ENCODE measurements at places on chromosomes 1 and 21.

GRCh38 chr1:171683870-171684269 lies 31.4 kb upstream of the MYOC start:
- DNase-seq, result no peak

DNA sequence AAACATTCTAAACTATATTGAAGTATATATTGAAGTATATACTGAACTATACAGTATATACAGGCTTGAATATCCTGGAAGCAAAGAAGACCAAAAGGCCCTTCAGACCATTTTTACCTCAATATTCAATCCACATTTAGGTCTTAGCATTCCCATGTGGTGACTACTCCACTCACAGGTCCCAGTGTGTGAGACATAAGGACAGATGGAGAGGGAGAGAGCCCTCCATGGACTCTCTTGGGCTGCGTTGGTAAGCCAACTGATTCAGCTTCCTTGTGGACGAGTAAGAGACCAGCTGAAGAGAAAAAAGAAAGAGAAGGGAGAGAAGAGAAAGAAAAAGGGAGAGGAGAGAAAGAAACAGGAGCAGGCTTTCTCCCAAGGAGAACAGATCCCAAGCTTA lies 37.3 kb upstream of the ZRANB2 start:
- DNase-seq, result no peak

DNA sequence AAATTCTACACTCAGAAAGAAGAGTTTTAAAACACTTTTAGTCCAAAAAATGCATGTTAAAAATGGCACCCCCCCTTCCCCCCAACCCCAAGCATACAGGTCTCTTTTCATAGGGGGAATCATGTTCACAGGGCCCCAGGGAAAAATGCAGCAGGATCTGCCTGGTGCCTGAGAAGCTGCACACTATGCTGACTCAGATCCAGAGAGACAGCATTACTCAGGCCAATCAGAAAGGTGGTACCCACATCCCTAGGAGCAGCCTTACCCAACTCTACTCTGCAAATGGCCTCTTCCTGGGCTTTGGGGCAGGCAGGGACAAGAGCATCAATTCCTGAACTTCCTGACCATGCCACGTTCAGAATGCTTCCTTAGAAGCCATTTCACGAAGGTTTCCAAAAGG lies 119.0 kb downstream of the HIVEP3 start:
- no peak for DNase-seq

GRCh38 chr1:18571275-18571674 lies 59.4 kb upstream of the PAX7 start:
- DNase-seq, result no peak

DNA sequence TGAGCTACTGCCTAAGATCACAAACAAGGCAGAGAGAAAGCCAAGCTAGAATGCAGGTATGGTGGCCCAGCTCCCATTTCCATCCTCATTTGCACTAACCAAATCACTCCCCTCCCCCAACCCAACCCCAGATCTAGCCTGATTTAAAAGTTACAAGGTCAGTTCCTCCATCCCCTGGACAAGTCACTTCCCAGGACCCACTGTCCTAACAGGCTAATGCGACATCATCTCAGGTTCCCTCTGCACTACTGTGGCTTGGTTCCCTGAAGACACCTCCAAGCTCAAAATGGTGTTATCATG lies 2.4 kb downstream of the F11R start:
- no peak for DNase-seq

GRCh38 chr21:29236201-29236600 lies 62.5 kb upstream of the BACH1 start:
- no peak for DNase-seq

- DNase-seq, result peak; percentile 70
These were observed 259.3 kb upstream of the AJAP1 start for GRCh38 chr1:4395158-4395557.

DNA sequence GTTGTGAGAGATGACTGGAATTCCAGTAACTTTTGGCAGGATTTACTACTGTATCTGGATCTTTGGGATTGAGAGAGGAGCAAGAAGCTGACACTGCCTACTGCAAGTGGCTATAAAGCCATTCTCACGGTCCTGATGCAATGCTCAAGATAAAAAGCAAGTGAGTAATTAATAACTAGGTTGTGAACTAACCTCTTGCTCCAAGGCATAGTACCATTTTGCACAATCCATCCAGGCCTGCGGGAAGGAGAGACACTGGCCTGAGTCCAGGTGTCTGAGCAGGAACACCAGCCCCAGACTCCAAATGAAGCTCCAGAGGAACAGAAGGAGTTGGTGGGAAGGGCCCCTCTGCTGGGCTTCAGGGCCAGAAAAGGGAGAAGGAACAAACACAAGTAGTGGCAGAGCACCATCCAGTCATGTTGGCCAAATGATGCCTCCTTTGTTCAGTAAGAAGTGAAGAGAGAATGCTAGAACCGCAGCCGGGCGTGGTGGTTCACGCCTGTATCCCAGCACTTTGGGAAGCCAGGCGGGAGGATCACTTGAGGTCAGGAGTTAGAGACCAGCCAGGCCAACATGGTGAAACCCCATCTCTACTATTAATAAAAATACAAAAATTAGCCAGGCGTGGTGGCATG lies 9.9 kb upstream of the SLC45A3 start:
- no peak for DNase-seq

- no peak for DNase-seq
These were observed 69.9 kb upstream of the WDR26 start for GRCh38 chr1:224504297-224505041.

GRCh38 chr1:91334856-91335255 lies 69.8 kb downstream of the HFM1 start:
- DNase-seq, result no peak

DNA sequence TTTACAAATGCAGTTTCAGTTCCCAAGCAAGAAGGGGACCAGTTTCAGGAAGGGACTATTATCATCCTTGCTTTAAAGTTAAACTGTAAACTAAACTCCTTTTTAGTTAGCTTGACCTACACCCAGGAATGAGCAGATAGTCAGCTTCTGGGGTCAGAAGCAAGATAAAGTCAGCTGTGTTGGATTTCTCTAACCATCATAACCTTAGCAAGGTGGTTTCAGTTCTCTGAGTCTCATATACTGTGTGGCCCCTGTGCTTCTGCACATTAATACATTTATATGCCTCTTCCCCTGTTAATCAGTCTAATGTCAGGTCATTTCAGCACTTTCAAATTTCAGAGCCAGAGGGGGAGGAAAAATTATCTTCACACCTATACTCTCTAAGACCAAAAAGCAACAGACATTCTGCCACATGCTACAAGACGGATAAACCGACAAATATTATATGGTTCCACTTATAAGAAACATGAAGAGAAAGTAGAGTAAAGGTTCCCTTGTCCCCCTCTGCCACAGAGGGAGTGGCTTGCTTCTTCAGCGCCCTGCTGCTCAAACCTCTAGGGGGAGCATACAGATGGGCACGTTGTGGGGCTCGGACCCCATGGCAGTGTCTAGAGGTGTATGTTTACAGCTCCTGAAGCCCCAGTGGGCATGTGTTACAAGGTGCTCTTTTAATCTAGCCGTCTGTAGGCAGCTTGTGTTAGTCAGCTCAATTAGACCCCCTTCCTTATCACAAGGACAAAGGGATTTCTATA lies 89.1 kb downstream of the SMYD3 start:
- DNase-seq, result no peak

- DNase-seq, result no peak
These were observed 112.7 kb downstream of the FGGY start for GRCh38 chr1:59409549-59409948.

- no peak for DNase-seq
These were observed 187.5 kb upstream of the C21orf91 start for GRCh38 chr21:18006691-18007090.

GRCh38 chr21:34574601-34575529 lies 40.0 kb downstream of the RCAN1 start:
- no peak for DNase-seq

DNA sequence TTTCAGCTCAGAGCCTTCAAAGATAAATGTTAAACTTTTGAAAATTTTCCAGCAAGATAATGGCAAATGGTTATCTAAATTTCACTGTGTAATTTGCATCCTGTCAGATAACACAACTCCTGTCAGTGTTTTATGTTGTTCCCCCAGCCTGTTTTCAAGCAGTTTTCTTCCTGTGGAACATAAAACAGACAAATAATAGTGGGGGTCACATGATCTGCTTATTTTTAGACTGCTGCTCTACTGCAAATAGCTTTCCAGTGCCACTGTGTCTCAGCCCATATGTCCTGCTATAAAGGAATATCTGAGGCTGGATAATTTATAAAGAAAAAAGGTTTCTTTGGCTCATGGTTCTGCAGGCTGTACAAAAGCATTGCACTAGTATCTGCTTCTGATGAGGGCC lies 32.2 kb downstream of the FMO3 start:
- no peak for DNase-seq

DNA sequence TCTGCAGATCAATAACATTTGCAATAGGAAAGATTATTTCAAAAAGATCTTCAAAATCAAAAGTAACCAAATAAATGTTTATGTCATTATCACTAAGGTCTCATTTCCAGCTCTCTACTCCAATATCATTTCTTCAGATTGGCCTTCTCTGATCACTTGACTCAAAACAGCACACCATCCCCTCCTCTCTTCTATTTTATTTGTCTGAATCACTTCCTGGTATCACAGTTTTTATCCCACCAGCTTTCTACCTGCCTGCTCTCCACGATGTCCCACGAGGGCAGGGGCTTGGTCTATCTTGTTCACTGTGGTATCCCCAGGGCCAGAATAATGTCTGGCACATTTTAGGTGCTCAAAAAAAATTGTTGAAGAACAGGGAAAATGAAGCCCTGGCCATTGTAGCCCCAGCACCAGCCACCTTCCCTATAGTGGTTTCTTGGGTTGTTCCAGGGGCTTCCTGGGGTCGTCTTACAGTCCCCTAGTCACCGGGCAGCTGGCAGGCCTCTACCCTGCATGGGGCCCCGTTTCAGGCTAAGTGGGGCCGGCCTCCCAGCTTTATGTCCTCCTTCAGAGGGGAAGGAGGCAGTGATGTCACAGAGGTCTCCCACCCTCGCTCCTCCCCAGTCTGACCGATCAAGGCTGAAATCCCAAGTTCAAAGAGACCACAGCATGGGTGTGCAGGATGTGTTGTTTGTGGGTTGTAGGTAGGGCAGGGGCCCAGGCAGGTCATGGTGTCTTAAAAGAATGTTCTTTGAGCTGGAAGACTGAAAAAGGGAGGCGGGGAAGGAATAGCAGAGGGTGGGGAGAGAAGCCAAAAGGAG lies 3.5 kb upstream of the PADI1 start:
- DNase-seq, result no peak

DNA sequence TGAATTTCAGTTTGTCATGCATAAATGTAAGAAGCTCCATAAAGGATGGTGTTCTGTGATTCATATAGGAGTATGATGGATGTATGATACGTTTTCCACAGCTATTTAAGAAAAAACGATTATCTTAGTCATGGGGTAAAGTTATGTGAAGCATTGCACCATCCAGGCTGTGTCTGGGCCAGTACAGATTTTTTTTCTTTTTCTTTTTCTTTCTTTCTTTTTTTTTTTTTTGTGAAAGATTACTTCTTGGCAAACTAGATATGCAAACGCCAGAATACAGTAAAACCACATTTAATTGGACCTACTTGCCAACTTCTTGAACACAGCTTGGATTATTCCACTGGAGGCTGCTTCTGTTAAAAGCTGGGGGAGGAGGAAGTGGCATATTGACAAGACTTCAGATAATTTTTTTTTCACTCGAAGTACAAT lies 14.9 kb downstream of the ZBTB18 start:
- no peak for DNase-seq

DNA sequence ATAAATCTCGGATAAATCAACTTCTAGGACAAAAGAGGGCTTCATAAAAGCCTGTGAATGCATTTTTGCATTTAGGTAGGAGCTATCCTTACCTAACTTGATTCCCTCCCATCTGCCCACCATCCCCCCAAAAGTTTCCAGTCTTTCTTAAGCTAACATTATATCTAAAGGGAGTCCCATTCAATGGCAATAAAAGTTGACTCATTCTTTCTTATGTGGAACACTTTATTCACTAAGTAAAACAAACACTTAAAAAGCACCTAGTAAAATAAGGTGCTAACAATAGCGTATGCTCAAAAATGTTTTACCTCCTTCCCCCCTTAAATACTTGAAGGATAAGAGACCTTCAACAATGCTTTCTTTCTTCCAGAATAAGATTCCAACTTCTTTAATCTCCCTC lies 83.8 kb downstream of the GON4L start:
- no peak for DNase-seq

GRCh38 chr1:20192364-20192763 lies 6.0 kb upstream of the PLA2G2C start:
- DNase-seq, result no peak

DNA sequence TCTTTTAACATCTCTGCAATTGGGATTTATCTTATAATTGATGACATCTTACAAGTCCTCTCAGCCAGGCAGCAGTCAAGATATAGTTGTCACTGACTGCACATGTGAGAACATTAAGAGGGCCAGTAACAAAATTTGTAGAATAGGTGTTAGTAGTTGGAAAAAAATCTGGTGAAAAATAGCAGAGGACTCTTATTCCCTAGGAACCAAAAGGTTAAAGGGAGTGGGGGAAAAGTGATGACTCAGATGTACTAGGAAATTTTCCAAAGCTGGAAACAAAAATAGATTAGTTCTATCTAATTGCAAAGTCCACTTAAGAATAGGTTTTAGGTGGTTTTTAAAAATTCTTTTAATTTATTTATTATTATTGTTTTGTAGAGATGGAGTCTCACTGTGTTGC lies 3.6 kb downstream of the NUP210L start:
- no peak for DNase-seq

DNA sequence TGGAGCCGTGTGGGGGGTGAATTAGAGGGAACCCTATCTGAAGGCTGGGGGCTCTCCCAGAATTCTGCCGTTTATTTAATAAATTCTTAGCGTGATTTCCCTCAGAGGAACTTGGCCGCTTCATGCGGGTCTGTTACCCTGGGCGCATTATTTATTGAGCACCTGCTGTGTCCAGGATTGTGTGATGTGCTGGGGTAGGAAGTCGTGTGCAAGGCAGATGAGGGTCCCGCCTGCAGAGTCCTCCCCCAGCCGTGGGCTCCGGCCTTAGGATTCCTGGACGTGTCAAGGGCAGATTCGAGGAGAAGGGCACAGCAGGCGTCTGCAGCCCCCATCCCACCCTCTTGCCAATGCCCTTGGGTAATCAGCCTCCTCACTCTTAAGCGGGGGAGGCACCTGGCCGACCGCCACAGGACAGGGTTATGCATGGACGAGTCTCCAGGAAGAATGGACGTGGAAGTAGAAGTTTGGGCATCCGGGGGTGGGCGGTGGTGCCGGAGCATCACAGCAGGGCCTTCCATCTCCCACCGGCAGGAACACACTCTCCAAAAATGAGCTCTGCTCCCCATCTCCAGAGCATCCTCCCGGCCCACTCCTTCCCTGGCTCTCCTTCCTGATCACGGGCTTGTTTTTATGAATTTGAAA lies 233.3 kb upstream of the C1orf174 start:
- no peak for DNase-seq

DNA sequence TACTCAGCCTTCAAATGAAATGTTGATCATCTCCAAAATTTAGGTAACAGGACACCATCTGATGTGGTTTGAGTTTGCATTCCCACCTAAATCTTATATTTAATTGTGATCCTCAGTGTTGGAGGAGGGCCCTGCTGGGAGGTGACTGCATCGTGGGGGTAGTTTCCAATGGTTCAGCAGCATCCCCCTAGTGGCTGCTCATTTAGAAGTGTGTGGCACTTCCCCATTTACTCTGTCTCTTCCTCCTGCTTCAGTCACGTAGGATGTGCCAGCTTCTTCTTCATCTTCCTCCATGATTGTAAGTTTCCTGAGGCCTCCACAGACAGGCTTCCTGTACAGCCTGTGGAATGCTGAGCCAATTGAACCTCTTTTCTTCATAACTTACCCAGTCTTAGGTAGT lies 731.2 kb downstream of the USP25 start:
- DNase-seq, result no peak

- DNase-seq, result no peak
These were observed 10.4 kb downstream of the MPZ start for GRCh38 chr1:161299347-161299746.

- DNase-seq, result no peak
These were observed 164.3 kb upstream of the RAB4A start for GRCh38 chr1:229106526-229107125.

Data from epithelial cell of proximal tubule (primary cell).